ENCODE measurements at places on chromosomes 6 and 20. TPM values are rescaled to one million over a fixed set of nuclear protein-coding genes. Genes with fewer than 3 reads are reported as not detected.

Gene TBX18
- total RNA-seq, result 45.5 TPM

Gene RAET1G
- not detected for total RNA-seq

Gene PDE7B
- 49.5 TPM for total RNA-seq

Gene VWA7
- not detected for total RNA-seq

Gene CCDC170
- total RNA-seq, result under 0.01 TPM

Gene PLN
- total RNA-seq, result not detected

Gene ELOVL2
- total RNA-seq, result 7.0 TPM

Gene GRM1
- not detected for total RNA-seq

Gene ADGRF5
- total RNA-seq, result 3.4 TPM
